CD4-positive, alpha-beta memory T cell (primary cell): ENCODE measurements at places on chromosomes 13 and 19. TPM values are rescaled to one million over a fixed set of nuclear protein-coding genes. Genes with fewer than 3 reads are reported as not detected.
A peak's percentile ranks its signal among the peaks of the same experiment; 100 is the strongest.

GRCh38 chr19:36489920-36490415 lies 607 bp upstream of the ZNF566 start:
- H3K36me3 ChIP-seq: no peaks in the 10 kb centered on the region
- H3K4me1 ChIP-seq: peaks cover 24% of the 10 kb centered on the region
- peak; percentile 85 for DNase-seq
- no peaks in the 10 kb centered on the region for H3K27me3 ChIP-seq
- peak overlapping the region; percentile 93 for H3K27ac ChIP-seq
- H3K4me3 ChIP-seq: peak overlapping the region; percentile 92

- no peaks in the 10 kb centered on the region for H3K27me3 ChIP-seq
- no peaks in the 10 kb centered on the region for H3K4me1 ChIP-seq
- DNase-seq: no peak
- no peak overlapping the region for H3K4me3 ChIP-seq
- H3K36me3 ChIP-seq: no peaks in the 10 kb centered on the region
Observed at GRCh38 chr13:101941095-101941783, 460.6 kb downstream of the FGF14 start.

DNA sequence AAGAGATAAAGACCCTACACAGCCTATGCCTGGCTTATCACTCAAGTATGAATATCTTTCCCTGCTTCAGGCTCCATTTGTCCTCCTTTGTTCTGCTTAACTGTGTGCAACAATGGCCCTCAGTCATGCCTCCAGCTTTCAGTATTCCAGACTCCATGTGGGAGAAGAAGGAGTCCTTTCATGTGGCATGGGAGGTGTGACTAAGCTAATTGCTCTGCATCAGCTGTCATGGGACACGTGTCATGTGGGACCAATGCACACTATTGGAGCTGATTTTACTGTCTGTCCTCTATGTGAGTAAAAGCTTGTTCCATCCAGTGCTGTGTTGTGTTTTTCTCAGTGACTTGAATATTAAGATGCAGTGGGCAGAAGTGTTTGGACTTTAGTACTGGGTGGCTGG lies 1198.3 kb downstream of the OLFM4 start:
- no peaks in the 10 kb centered on the region for H3K27me3 ChIP-seq
- H3K4me3 ChIP-seq: no peak overlapping the region
- no peak for DNase-seq

GRCh38 chr19:17136021-17136420 lies 60.4 kb downstream of the MYO9B start:
- H3K27ac ChIP-seq: no peak overlapping the region
- no peaks in the 10 kb centered on the region for H3K4me1 ChIP-seq
- DNase-seq: no peak

GRCh38 chr13:35979361-35979951 lies 151.7 kb downstream of the DCLK1 start:
- no peak for DNase-seq
- H3K27me3 ChIP-seq: no peaks in the 10 kb centered on the region
- no peaks in the 10 kb centered on the region for H3K4me1 ChIP-seq
- H3K36me3 ChIP-seq: no peaks in the 10 kb centered on the region
- no peak overlapping the region for H3K4me3 ChIP-seq

GRCh38 chr19:1935484-1936208 lies 5.3 kb upstream of the CSNK1G2 start:
- no peak overlapping the region for H3K27ac ChIP-seq
- DNase-seq: no peak
- peaks cover 11% of the 10 kb centered on the region for H3K4me1 ChIP-seq
- no peaks in the 10 kb centered on the region for H3K36me3 ChIP-seq

- no peaks in the 10 kb centered on the region for H3K36me3 ChIP-seq
- H3K27ac ChIP-seq: no peak overlapping the region
- no peaks in the 10 kb centered on the region for H3K27me3 ChIP-seq
- H3K4me1 ChIP-seq: no peaks in the 10 kb centered on the region
- DNase-seq: no peak
Observed at GRCh38 chr13:57582032-57582431, 49.5 kb upstream of the PCDH17 start.

DNA sequence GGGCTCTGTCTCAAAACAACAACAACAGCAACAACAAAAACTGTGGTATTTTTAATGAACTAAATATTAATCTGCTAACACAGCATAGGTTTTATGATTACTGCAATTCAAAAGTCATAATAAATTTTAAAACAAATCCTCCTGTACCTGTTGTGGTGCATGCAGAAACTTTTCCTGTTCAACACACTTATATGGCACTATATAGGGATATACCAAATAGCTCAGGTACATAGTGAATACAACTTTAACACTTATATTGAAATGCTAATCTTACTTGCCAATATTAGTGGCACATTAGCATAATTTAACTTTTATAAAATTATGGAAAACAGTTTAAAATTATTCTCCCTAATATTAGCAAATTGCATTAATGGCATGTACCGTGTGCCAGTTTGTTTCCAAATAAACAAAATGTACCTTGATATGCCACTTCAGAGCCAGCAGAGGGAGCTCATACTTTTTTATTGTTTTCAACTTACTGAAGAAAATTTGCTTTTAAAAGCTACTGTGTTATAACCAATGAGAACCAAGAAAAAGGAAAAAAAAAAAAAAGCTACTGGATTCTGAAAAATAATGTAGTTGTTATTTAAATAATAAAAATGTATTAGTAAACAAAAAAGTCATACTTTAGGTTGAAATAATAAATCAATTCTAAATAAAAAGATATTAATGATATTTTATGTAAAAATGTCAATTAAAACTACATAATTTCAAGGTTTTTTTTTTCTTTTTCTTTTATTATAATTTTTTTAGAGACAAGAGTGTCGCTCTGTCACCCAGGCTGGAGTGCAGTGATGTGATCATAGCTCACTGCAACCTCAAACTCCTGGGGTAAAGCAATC lies 18.0 kb upstream of the RBM26 start:
- H3K36me3 ChIP-seq: no peaks in the 10 kb centered on the region
- H3K27ac ChIP-seq: no peak overlapping the region
- no peaks in the 10 kb centered on the region for H3K27me3 ChIP-seq

- no peak for DNase-seq
- no peaks in the 10 kb centered on the region for H3K4me1 ChIP-seq
- no peaks in the 10 kb centered on the region for H3K36me3 ChIP-seq
Observed at GRCh38 chr19:20273951-20274570, 107.0 kb downstream of the ZNF486 start.

- peaks cover under 1% of the 10 kb centered on the region for H3K4me1 ChIP-seq
- DNase-seq: no peak
- no peaks in the 10 kb centered on the region for H3K36me3 ChIP-seq
- H3K27ac ChIP-seq: no peak overlapping the region
- no peak overlapping the region for H3K4me3 ChIP-seq
Observed at GRCh38 chr19:11361037-11361770, 6.0 kb downstream of the PLPPR2 start.

- H3K4me3 ChIP-seq: no peak overlapping the region
- no peak overlapping the region for H3K27ac ChIP-seq
- H3K36me3 ChIP-seq: peaks cover 4% of the 10 kb centered on the region
- DNase-seq: no peak
Observed at GRCh38 chr19:47623151-47623920, 14.4 kb downstream of the BICRA start.

DNA sequence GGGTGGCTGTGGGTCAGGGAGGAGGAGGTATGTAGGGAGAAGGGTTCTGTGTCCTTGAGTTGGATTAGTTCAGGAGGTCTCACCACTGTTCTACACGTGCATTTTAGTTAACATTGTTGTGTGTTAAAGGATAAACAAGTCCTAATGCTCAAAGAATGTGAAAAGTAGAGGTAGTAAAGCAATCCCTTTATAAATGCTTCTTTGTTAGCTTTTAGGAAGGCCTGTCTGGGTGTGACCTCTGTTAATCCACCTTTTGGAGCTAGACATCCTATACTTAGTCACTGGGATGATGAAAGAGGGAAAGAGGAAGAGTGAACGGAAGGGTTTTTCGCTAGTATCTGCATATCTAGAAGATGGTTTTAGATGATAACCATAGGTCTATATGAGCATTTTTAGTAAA lies 42.2 kb upstream of the FLT1 start:
- no peaks in the 10 kb centered on the region for H3K4me1 ChIP-seq
- H3K27ac ChIP-seq: no peak overlapping the region
- no peak for DNase-seq
- H3K27me3 ChIP-seq: no peaks in the 10 kb centered on the region
- H3K36me3 ChIP-seq: no peaks in the 10 kb centered on the region

The CTXN1 gene
- not detected for total RNA-seq

The URAD gene
- not detected for total RNA-seq

The TPTE2 gene
- total RNA-seq: not detected

The SYCN gene
- not detected for total RNA-seq

The SIRT2 gene
- 47.0 TPM for total RNA-seq

The CGB5 gene
- total RNA-seq: not detected
